ENCODE measurements at places on chromosomes 11 and 22.

DNA sequence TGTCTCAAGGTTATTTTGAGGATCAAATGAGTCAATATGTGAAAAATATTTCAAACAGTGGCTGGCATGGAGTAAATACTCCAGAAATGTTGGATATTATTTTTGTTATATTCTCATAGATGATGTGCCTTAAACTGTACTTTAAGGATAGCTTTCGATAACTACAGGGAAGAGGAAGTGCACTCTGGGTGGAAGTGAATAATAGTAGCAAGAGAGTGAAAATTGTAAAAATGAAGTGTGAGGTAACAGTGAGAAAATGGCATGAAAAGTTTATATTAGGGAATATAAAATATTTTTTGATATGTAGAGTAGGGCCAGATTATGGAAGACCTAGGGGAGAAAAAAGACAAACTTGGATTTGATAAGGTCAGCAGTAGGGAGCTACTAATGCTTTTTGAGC, 258.9 kb downstream of the TMEM135 start:
- DNase-seq, result no peak

DNA sequence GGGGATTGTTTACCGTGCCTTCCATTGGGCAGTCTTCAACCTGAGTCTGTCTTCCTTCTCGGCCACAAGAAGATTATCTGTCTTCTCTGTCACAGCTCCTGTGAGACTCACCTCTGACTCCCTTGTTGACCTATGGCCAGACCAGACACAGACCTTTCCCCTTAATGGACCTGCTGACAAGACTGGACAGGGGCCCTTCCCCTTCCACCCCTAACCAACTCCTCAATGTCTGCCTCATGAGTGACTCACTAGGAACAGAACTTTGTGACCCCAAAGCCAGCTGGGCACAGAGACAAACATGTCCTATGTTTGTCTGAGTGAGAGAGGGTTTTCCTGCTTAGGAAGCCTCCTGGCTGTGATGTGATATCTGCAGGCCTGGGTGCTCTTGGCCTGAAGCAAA, 405.0 kb downstream of the BRD1 start:
- no peak for DNase-seq

DNA sequence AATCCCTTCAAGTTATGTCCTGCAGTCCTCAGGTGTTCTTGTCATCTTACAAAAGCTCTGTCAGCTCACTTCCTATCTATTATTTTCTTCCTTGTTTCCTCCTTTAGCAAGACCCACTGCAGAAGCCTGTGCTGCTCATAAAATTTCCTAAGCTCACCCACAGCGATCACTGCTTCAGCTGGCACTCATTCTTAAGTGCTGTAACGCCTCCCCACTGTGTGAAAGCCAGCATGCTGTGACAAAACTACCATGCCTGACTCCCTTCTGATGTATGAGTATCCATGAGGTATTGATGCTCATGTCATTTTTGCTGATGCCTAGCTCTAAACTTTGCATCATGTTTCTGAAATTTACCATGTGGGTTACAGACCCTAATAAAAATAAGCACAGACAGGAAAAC, 41.5 kb upstream of the CNTN5 start:
- no peak for DNase-seq

- DNase-seq, result no peak
Observed at GRCh38 chr11:67250059-67251043, 15.9 kb upstream of the GRK2 start.

DNA sequence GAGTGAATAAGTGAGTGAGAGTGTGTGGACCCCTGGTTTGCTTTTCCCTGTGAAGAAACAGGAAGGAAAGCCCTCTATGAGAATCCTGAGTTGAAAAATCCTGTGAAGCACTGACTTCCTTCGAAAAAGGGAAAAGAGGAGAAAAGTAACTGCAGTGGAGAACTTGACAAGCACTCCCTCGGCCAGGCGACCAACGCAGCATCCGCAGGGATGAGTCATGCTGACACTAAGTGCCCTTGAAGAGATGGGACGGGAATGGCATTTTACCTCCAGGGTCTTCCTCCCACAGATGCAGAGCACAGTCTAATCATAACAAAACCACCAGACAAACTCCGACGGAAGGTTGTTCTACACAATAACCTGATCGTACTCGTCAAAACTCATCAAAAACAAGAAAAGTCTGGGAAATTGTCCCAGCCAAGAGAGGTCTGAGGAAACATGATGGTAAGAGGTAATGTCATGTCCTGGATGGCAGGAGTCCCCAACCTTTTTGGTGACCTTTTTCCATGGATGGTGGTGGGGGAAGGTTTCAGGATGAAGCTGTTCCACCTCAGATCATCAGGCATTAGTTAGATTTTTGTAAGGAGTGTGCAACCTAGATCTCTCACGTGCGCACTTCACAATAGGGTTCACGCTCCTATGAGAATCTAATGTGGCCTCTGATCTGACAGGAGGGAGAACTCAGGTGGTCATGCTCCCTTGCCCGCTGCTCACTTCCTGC, 132.2 kb upstream of the B3GAT1 start:
- DNase-seq, result no peak

DNA sequence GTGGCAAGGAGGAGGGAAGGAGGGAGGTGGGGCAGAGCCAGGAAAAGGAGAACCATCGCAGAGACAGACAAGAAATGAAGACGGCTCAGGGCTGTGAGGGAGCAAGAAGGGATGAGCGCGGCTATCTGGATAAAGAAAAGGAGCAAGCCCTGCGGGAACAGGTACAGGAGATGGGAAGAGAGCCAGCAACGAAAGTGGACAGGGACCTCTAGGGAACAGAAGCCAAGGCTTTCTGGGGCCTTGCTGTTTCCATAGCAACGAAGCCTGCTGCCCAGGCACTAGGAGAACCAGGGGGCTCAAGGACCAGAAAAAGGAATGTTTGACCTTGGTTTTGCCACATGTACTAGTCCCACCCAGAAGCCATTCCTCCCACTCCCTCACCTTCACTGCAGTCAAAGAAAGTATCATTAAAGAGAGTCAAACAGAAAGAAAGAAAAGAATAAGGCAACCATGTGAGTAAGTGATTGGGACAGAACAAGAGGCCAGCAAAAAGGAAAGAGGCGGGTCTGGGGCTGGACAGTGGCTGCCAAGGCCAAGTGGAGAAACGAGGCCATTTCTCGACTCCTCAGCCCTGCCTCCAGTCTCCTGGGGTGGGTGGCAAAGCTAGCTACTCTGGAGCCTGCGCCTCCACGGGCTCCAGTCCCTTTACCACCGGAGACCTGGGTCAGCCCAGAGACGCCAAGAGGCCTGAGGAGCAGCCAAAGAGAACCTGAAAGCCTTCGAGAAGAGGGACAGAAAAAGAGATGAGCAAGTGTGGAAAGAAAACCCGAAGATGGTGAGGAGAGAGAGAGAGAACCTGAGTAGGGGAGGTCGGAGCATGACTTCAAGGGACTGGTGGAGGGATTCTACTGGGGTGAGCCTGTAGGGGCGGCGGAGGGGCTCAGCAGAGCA, 35.1 kb downstream of the NRXN2 start:
- DNase-seq, result no peak

- DNase-seq, result no peak
Observed at GRCh38 chr11:43573873-43574272, 106.7 kb upstream of the HSD17B12 start.

GRCh38 chr11:44568658-44569473, 3.4 kb downstream of the CD82 start:
- DNase-seq, result no peak

DNA sequence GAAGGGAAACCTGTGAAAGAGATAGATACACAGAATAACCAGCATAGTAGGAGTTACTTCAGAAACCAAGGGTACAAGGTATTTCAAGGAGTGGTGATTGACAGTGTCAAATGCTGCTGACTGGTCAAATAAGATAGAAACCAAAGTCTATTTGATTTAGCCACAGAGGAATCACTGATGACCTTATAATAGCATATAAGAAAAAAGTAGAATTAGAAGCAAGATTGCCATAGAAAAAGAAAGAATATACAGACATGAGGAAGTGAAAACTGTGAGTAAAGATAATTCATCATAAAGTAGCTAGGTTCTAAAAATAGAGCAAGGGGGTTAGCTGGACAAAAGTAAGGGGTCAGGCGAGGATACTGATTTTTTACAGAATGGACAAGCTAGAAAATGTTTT, 14.2 kb downstream of the ZBTB44 start:
- DNase-seq, result no peak

DNA sequence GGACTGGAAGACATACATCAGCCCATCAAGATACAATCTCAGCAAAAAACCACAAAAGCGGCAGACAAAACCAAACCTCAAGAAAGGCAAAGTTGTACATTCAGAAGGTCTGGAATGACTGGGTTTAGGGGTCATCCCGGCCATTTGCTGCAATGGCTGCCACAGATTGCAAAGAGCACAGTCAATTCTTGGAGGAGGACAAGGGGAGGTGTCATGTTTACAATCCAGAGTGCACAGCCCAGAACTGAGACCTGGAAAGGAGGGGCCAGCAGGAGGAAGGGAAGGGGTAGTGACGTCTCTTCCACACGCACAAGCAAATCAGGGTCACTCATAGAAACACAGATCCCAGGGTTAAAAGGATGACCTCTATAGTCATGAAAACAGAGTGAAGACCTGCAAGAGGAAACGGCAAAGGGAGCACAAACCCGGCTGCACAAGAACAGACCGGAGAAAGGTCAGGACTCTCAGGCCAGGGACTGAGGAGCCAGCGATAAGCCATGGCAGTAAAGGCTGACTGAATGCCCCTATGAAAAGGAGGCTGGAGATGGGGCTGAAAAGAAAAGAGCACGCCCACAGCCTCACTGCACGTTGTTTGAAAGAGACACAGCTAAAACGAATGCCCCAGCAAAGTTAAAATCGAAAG, 18.2 kb upstream of the MUC5AC start:
- no peak for DNase-seq

- no peak for DNase-seq
Observed at GRCh38 chr11:23509023-23509422, 648.7 kb upstream of the CCDC179 start.

DNA sequence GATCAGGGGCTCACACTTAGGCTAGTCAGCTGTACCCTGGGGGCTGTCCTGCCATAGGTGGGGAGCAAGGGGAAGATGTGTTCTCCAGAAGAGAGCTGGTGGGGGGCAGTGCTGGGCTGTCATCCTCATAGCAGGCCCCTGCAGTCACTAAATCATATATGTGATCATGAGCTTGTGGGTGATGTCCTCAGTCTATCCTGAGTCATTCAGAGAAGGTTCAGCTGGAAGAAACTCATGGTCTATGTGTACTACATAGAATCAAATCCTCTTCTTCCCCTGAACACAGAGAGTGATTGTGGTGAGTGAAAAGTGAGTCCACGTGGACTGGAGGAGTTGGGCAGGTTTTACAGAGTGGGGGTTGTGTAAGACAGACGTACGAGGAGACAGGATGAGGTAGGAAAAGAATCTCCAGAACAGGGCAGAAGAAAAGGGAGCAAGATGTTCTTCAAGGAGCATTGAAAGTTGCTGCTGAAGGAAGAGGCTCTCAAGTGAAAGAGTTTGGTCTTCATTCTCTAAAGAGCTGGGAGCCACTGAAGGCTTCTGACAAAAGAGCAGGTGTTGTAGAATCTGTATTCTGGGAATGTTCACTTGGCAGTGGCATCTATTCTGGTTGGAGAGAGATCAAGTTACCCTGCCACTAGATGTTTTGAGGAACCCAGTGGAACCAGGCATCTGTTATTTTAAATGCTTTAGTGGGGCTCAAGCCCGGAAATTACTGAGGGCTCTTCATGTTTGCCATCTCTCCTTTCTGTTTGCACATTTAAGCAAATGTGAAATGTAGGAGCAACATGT, 68.9 kb downstream of the C22orf31 start:
- no peak for DNase-seq

- no peak for DNase-seq
Observed at GRCh38 chr22:19707347-19708290, 6.7 kb upstream of the SEPTIN5 start.

- DNase-seq, result no peak
Observed at GRCh38 chr11:112655371-112655770, 305.8 kb upstream of the NCAM1 start.

GRCh38 chr22:22076932-22077703, 94.5 kb upstream of the TOP3B start:
- DNase-seq, result no peak

DNA sequence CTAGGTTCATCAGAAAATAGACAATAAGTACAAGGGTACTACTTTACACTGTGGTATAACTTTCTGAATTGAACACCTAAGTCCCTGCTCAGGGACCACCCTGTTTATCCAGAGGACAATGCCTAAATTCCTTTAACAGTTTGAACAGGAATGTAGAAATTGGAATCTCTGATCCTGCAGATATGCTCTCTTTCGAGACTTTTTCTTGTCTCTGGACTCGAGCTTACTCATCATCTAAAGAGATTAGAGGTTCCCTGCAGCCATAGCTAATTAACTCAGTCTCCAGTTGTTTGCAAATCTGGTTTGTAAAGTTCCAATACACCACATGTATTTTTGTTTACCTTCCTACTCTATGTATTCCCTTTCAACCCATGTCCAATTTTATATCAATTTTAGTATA, 1.0 kb downstream of the HOATZ start:
- no peak for DNase-seq

DNA sequence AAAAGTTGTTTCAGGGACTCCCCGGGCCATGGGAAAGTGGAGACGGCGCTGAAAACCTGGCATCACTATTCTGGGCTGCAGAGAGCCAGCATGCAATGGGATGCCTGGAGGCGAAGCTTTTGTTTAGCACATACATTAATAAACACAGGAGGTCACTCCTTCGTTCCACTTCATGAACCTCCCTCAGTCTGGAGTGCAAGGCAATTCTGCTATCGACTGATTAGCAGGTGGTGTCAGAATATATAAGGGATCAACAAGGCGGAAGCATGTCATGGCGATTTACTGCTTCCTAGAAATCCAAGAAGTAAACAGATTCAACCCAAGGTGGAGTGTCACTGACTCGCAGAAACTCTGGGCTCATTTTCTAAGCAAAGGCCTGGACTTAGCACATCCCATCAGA, 45.4 kb upstream of the MN1 start:
- DNase-seq, result no peak
